Aorta (tissue), 5 donors: ENCODE measurements at places on chromosomes 2 and 18. TPM values are rescaled to one million over a fixed set of nuclear protein-coding genes. Genes with fewer than 3 reads are reported as not detected.

GRCh38 chr18:49842656-49843055, 29.3 kb upstream of the ACAA2 start:
- H3K4me1 ChIP-seq, result no peaks in the 10 kb centered on the region
- H3K4me3 ChIP-seq, result no peak overlapping the region
- DNase-seq, result peak; percentile 45
- no peak overlapping the region for H3K27ac ChIP-seq

SULT1C3 gene
- not detected for total RNA-seq

- H3K27ac ChIP-seq, result no peak overlapping the region
- no peak for DNase-seq
- no peaks in the 10 kb centered on the region for H3K27me3 ChIP-seq
- no peaks in the 10 kb centered on the region for H3K36me3 ChIP-seq
Observed at GRCh38 chr2:191311627-191312026, 66.4 kb downstream of the MYO1B start.

TBR1 gene
- total RNA-seq, result not detected

SLC4A5 gene
- total RNA-seq, result 7.3 TPM

DNA sequence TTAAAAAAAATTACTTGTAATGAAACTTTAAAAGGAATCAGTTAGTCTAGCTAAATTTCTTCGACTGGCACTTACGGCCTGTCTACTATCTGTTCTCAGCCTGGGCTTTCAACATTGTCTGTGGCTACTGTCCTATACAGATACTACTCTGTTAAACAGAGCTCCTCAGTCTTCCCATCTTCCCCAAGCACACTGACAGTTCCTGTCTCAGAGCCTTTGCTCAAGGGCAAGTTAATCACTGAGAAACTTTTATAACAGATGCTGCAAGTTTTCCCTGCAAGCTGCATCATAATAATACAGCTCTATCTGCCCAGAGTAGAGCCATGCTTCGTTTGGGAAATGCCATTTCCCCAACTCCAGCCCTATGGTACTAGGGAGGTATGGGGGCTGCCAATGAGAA, 11.3 kb upstream of the YPEL5 start:
- H3K36me3 ChIP-seq, result no peaks in the 10 kb centered on the region
- H3K4me3 ChIP-seq, result no peak overlapping the region
- no peaks in the 10 kb centered on the region for H3K27me3 ChIP-seq

ADD2 gene
- 5.3 TPM for total RNA-seq

- H3K4me1 ChIP-seq, result no peaks in the 10 kb centered on the region
- H3K4me3 ChIP-seq, result no peak overlapping the region
- no peak overlapping the region for H3K27ac ChIP-seq
- H3K27me3 ChIP-seq, result no peaks in the 10 kb centered on the region
- no peaks in the 10 kb centered on the region for H3K36me3 ChIP-seq
Observed at GRCh38 chr2:112168422-112169124, 30.4 kb downstream of the FBLN7 start.

GRCh38 chr2:127076924-127077323, 30.0 kb downstream of the BIN1 start:
- no peaks in the 10 kb centered on the region for H3K27me3 ChIP-seq
- no peak overlapping the region for H3K27ac ChIP-seq
- DNase-seq, result no peak
- H3K4me3 ChIP-seq, result no peak overlapping the region
- H3K36me3 ChIP-seq, result no peaks in the 10 kb centered on the region
- no peaks in the 10 kb centered on the region for H3K4me1 ChIP-seq

- no peaks in the 10 kb centered on the region for H3K4me1 ChIP-seq
- DNase-seq, result no peak
- no peak overlapping the region for H3K27ac ChIP-seq
- H3K27me3 ChIP-seq, result no peaks in the 10 kb centered on the region
Observed at GRCh38 chr2:52810460-52810859, 957.1 kb upstream of the CHAC2 start.

ASTL gene
- total RNA-seq, result 0.62 TPM

- no peaks in the 10 kb centered on the region for H3K4me1 ChIP-seq
- no peaks in the 10 kb centered on the region for H3K27me3 ChIP-seq
- H3K4me3 ChIP-seq, result no peak overlapping the region
- no peak for DNase-seq
- H3K27ac ChIP-seq, result no peak overlapping the region
Observed at GRCh38 chr2:79530443-79530842, 17.6 kb downstream of the CTNNA2 start.

- no peaks in the 10 kb centered on the region for H3K27me3 ChIP-seq
- no peak overlapping the region for H3K4me3 ChIP-seq
- peaks cover 1% of the 10 kb centered on the region for H3K4me1 ChIP-seq
- no peak overlapping the region for H3K27ac ChIP-seq
- DNase-seq, result no peak
Observed at GRCh38 chr2:212284166-212284565, 254.4 kb downstream of the ERBB4 start.

DNA sequence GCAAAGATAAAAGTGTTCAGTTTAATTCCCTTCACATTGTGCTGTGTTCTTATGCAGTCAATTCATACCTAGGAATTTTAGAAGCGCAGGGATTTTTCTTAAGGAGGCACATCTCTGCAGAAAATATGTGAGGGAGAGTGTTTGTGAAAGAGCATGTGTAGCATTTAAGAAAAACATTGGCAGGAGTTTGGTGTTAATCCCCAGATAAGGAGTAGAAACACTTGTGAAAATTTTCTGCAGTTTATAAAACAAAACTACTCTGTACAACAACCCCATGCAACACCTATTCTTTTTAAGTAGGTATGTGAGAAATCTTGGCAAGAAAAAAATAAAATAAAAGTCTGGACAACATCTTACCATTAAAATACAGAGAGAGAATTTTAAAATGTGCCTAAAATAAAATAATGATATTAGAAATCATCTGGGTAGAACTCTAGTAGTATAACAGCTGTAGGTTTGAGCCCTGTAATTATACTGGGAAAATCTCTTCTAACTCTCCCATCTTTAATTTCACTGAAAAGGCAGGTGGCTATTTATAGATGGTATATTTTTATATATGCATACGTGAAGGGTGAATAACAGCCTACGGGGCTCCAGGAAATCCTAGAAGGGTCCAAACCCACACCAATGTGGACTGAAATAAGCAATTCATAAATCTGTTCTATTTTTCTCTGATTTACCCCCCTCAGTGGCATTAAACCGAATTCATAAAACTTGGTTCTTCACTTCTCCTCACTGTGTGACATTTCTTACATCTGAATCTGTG, 6.6 kb downstream of the FZD7 start:
- no peak for DNase-seq
- no peaks in the 10 kb centered on the region for H3K36me3 ChIP-seq
- no peak overlapping the region for H3K4me3 ChIP-seq
- no peaks in the 10 kb centered on the region for H3K27me3 ChIP-seq

- no peaks in the 10 kb centered on the region for H3K36me3 ChIP-seq
- DNase-seq, result no peak
- no peaks in the 10 kb centered on the region for H3K4me1 ChIP-seq
- H3K4me3 ChIP-seq, result no peak overlapping the region
Observed at GRCh38 chr18:48514786-48515185, 24.0 kb upstream of the CTIF start.

DNA sequence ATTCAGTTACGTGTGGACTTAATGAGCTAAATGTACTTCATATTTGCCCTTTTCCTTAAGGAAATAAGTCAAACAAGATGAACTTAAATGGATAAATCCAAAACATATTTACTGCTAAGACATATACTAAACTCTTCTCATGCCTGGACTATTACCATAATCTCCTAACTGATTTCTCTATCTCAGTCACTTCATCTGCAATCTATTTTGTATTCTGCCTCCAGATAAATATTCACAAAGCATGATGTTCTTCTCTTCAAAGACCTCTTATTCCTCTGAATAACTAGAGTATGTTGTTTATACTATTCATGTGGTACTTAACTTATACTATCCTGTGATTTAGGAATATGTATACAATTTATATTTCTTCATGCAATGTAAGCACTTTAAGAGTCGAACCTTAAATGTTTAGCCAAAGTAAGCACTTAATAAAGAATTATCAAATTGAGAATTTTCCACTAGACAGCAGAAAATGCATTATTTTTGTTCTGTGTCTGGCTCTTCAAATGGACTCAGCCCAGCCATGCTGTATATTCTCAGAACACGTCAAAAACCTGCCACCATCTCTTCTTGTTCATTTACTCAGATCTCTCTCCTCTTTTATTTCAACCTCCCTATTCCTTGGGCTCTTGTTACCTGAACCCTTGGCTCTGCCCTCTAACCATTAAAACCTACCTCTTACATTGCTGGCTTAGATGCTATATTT, 79.9 kb upstream of the ARHGAP28 start:
- DNase-seq, result no peak
- H3K27me3 ChIP-seq, result peaks cover 1% of the 10 kb centered on the region
- no peaks in the 10 kb centered on the region for H3K36me3 ChIP-seq
- no peak overlapping the region for H3K4me3 ChIP-seq
- no peak overlapping the region for H3K27ac ChIP-seq

TRIM43 gene
- not detected for total RNA-seq

- H3K4me1 ChIP-seq, result peaks cover 6% of the 10 kb centered on the region
- H3K27ac ChIP-seq, result peak overlapping the region; percentile 91
- no peak for DNase-seq
- no peaks in the 10 kb centered on the region for H3K27me3 ChIP-seq
- no peaks in the 10 kb centered on the region for H3K36me3 ChIP-seq
Observed at GRCh38 chr18:58886864-58887612, 22.4 kb downstream of the ZNF532 start.

- H3K36me3 ChIP-seq, result no peaks in the 10 kb centered on the region
- no peak overlapping the region for H3K27ac ChIP-seq
- no peaks in the 10 kb centered on the region for H3K27me3 ChIP-seq
- no peak overlapping the region for H3K4me3 ChIP-seq
- DNase-seq, result no peak
Observed at GRCh38 chr18:2356906-2357305, 214.4 kb downstream of the METTL4 start.
